Stimulated activated CD8-positive, alpha-beta memory T cell treated with anti-CD3 and anti-CD28 coated beads, Interleukin-15, amount 100 ng/mL, for 24 hours (primary cell): ENCODE measurements at places on chromosomes 5 and 9.

GRCh38 chr5:132500244-132500930 is 9.8 kb upstream of the IRF1 start:
- DNase-seq: no peak

DNA sequence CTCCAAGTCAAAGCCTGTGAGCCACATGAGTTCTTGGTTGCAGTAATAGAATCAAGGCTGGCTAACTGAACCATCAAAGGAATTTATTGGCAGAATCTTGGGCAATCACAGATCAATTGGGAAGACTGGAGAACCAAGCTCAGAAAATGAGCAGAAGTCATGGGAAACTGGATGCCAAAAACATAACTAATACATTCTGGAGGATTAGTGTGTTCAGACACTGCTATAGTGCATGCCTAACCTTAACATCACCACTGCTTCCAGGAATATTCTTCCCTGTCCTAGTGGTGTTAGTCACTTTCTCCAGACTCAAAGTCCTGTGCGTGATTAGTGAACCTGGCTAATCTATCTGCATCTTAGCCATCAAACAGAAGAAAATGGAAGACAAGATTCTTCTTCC is 843.7 kb downstream of the EFNA5 start:
- DNase-seq: no peak

- DNase-seq: no peak
These were observed 53.9 kb upstream of the ZNF354A start for GRCh38 chr5:178784391-178784790.

DNA sequence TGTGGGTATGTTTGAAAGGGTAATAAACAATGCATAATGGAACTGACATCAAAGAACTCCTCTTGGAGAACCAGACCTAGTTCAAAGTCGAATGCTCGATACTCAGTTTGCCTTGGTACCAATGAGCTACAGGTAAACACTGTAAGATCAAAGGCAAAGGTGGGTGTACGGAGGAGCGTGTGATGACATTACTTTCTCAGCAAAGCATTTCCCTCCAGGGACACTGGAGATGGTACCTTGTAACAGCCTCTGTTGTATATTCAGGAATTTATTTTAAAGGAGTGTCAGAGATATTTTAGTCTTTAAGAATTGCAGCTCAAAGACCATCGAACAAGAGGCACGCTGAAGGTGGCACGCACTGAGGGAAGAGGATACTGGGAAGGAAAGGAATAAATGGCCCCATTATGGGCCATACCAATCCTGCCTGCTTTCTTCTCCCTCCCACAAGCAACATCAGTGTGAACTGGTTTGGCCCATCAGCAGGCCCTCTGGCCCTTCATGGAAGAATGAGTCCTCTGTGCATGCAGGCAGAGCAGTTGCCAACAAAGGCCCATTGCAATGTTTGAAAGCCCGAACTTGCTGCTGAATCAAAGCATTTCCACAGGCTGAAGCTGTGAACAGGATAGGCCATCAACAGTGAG is 410.2 kb downstream of the ACTL7B start:
- no peak for DNase-seq

DNA sequence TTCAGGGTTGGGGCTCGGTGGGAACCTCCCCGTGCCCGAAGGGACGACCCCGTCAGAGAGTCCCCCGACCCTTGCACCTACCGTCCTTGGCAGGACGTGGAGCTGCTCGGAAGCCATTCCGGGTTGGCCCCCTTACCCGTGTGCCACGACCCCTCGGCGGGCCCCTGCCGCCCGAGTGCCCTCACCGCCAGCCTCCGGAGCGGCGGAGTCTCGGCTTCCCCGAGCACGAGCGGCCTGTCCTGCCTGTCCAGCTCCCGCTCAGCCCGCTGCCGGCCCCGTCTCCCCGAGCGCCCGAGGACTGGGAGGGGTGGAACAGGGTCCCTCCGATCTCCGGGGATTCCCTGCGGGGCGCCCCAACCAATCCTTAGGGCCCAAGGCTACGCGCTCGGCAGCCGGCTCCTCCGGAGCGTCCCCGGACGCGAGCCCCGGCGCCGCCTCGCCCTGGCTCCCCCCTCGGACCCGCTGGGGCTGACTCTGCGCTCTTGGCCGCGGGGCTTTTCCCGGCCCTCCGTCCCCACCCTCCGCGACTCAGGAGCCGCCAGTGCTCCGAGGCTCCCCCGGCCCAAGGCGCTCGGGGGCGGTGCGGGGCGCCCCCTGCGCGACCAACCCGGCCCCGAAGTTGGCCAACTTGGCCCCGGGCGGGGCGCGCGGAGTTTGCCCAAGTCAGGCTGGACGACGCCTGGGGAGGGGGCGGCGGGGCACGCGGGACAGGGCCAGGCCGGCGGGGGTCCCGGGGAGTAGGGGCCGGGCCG is 654 bp downstream of the ADAMTS2 start:
- no peak for DNase-seq

- no peak for DNase-seq
These were observed 138.7 kb downstream of the ALDH1A1 start for GRCh38 chr9:72814083-72814597.

DNA sequence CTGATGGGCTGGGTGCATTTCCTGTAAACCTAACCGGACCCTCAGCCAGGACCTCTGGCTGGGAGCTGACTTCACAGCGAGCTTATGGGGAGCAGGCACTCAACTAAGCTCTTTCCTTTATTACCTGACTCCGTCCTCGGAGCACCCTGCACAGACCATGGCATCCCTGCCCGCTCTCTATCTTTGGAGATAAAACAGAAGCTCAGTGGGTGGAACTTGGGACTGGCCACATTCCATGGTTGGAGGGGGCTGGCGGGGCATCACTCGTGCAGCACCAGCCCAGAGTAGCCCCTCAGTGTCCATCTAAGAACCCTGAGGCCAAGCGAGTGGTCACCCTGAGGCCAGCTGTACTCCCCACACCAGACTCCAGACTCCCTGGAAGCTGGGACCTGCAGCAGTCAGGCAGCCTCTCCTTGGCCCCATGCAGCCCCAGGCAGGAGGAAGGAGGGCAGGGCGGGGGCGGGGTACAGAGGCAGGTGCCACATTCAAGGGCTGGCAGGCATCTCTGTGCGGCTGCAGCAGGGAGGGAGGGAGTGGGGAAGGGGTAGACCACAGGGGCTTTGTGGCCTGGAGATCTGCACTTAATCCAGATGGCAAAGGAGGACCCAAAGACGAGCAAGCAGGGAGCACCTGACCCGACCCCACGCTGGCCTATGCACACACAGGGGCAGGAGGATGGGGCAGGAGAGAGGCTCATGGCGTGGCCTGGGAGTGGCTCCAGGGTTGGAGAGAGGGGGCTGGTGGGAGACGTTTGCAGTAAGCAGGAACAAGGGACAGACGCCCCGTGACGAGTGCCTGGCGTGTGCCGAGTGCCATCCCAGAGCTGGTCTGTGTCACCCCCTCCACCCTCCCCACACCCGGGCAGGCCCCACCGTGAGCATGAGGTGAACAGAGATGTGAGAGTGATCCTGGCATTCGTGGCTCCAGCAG is 26.1 kb downstream of the GLT6D1 start:
- no peak for DNase-seq

- no peak for DNase-seq
These were observed 79.8 kb downstream of the ARSB start for GRCh38 chr5:78905084-78905938.

- DNase-seq: no peak
These were observed 515.7 kb upstream of the RORB start for GRCh38 chr9:73981405-73981804.

DNA sequence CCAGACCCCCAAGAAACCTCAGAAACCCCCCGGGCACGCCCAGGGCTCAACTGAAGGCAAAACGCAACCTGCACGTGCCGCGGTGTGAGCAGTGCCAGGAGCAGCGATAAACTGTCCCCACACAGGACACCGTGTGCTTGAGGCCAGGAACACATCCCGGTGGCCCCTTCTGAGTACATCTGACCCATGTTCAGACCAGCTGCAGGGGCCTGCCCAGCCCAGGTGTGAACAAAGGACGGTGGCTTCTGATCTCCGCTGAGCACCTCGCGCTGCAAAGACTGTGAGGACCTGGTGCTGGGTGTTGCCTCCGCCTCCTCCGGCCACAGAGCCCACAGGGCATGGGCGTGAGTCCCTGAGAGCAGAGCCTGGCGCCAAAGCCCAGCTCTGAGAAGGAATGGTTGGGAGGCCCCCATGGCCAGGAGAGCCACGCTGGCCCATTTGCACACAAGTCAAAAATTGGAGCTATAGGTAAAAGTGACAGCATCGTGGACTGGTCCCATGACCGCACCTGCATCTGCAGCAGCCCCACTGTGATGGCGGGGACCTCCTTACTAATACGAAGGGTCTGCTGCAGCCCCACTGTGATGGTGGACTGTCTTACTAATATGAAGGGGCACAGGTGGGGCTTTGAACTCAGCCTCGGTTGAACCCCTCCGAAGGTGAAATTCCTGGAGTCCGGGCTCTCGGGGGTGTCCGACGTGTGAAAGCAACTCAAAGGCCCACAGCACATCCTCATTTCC is 31.5 kb downstream of the NDUFS6 start:
- DNase-seq: no peak

GRCh38 chr9:79592726-79593493 is 21.1 kb downstream of the TLE4 start:
- DNase-seq: no peak

DNA sequence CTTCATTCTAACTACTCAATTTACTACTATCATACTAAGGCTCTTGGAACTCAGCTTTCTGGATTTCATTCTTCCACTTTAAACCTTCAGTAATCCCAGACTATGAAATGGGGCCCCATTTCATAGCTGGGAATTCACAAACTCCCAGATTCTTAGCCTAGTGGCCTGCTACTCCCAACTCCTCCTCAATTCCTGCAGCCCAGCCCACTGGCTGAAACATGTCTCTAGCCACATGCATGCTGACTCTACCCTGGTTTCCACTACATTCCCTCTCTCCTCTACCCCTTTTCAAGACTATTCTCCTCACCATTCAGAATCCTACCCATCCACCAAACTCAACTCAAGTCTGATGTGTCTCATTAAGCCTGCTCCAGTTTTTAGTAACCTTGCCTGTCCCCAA is 370.6 kb downstream of the BNC2 start:
- no peak for DNase-seq

DNA sequence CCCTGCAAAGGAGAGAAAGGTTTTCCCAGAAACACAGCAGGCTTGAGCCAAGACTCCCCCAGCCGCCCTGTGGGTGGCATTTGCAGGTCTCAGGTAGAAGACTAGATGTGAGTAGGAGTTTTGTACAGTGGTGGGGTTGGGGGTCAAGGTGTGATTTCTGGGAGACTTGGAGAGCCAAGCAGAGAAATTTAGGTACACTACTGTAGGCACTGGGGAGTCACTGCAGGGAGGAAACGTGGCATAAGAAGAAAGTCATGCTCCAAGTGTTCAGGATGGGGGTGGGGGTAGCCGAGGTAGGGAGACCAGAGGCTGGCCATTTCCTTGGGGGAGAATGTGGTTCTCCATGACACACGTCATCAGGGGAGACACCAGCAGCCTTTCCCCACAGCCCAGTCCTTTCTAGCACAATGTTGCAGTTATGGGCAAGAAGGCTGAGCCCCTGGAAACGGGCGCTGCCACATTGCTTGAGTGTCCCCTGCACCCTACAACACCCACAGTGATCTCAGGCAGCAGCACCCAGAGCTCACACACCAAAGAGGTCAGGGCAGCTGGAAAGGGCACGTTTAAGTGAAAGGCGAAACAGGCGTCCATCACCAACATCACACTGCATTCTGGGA is 210.5 kb downstream of the FSTL4 start:
- no peak for DNase-seq

GRCh38 chr9:126217797-126218196 is 108.8 kb upstream of the MVB12B start:
- DNase-seq: no peak

DNA sequence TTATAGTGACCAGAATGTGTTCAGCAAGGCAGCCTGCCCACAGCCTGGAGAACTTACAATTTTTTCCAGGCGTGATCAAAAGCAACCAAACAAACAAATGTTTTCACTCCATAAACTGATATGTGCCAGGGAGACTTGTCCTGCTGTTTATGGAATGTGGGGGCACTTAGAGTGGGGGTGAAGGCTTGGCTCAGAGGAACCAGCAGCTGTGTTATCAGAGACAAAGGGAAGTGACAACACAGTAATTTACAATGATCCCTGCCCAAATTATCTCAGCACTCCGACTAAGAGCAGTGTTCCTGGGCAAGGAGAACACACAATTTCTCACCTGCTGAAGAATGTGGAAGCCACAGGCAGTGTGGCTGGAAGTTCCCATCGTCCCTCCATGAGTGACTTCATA is 429.1 kb upstream of the IRX4 start:
- no peak for DNase-seq

GRCh38 chr9:112844771-112845542 is 45.7 kb downstream of the SLC46A2 start:
- DNase-seq: peak; percentile 65

- DNase-seq: no peak
These were observed 17.0 kb downstream of the TTLL11 start for GRCh38 chr9:122076117-122076516.

DNA sequence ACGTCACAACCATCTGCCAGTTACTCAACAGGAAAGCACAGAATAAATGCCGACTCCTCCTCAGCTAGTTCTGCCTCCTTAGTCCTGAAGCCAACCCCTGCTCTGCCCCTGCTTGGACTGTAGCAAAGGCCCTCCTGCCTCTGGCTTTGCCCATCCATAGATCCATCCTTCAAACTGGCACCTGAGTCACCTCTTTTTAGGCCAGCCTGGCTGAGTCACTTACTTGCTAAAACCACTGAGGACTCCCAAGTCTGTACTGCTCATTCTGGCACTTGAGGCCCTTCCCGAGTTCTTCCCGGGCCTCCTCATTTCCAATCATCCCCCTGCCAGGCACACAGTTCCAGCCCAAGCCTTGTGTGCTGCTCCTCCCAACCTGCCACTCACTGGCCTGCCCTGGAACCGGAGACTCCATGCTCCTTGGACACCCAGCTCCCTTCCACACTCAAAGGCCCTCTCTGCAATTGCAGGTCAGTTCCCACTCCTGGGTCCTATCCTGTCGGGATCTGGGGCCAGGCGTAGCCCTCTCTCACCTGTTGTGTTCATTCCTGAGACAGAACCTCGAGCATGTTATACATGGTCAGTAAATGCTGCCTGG is 220.1 kb downstream of the DAB2IP start:
- no peak for DNase-seq

DNA sequence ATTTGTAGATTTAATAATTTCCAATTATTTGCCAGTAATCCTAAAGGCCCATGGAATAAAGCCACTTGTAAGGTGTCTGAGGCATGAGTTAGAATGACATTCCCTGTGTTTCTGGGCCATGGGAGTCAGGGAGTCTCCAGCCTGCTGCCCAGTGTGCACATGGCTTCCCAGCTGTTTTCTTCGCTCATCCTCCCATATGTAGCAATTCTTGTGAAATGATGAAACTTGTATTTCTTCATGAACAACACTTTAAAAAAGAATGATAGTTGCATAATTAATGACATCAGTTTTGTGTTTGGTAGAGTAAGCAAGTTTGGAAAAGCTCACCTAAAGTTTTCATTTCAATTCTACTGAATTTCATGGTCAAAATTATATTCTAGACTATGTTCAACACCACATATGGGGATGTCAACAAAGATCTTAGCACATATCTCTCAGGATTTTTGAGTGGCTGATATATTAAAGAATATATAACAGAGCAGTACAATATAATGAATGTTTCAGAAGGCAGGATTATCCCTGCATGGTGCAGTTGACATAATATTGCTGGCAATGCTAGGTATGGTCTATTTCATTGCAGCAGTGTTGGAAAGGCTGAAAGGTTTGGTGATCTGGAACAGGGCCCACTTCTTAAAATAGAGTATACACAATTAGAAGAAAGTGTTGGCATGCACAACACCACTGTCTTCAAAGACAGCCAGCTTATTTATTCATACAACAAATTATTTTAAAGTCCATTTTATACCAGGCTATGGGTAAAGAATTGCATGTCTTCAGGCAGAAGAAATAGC is 44.7 kb downstream of the GRIN3A start:
- DNase-seq: no peak

GRCh38 chr9:117180896-117181445 is 233.9 kb downstream of the ASTN2 start:
- no peak for DNase-seq
